Stimulated activated CD8-positive, alpha-beta memory T cell treated with anti-CD3 and anti-CD28 coated beads, Interleukin-7, amount 100 ng/mL, for 24 hours (primary cell): ENCODE measurements at places on chromosomes 3 and 15.

GRCh38 chr15:78712797-78713515 lies 71.9 kb upstream of the CHRNB4 start:
- no peak for DNase-seq

- no peak for DNase-seq
These were observed 30.9 kb downstream of the MGLL start for GRCh38 chr3:127791221-127791913.

- DNase-seq, result no peak
These were observed 151.5 kb downstream of the B3GALNT1 start for GRCh38 chr3:160953686-160954085.

DNA sequence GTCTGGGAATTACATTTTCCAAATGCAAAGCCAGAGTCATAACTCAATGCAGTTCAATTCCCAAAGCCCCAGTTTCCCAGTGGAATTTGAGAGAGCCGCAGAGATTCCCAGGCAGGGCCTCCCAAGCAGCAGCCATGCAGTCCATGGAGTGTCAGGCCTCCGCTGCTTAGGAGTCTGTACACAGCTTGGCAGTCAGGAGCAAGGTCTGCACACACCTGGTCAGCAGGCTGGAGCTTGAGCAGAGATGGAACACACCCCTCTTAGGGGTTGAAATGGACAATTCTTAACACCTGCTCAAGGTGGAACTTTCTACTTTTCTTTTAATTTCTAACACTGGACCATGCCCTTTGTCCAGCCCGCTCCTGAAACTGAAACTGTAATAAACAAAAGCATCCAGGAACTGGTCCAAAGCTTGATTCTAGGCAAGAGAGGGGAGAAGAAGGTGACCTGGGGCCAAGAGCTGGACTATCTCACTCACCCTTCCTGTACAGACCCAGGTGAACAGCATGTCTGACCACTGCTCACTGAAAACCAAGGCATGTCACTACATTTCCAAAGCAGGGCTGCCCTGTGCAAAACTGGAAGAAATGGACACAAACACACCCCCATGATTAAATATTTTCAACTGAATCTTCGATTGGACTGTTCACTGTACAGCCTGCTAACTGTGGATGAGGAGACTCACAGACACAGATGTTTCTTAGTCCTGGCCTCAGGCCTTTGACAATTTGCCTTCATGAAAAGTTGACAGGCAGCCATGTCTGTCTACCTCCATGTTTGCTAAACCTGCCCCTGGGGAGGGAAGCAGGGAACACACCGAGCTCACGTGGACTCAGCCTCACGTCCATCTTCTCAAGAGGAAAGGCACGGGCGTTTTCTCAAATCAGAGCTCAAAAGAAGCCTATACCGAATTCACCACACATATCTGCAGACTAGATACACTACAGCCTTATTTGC lies 48.6 kb upstream of the DUSP7 start:
- DNase-seq, result no peak

GRCh38 chr3:106740116-106740515 lies 637.1 kb upstream of the CCDC54 start:
- DNase-seq, result no peak

- DNase-seq, result no peak
These were observed 65.7 kb downstream of the SHQ1 start for GRCh38 chr3:72782521-72782920.

GRCh38 chr15:99303907-99304306 lies 52.6 kb downstream of the LRRC28 start:
- no peak for DNase-seq

DNA sequence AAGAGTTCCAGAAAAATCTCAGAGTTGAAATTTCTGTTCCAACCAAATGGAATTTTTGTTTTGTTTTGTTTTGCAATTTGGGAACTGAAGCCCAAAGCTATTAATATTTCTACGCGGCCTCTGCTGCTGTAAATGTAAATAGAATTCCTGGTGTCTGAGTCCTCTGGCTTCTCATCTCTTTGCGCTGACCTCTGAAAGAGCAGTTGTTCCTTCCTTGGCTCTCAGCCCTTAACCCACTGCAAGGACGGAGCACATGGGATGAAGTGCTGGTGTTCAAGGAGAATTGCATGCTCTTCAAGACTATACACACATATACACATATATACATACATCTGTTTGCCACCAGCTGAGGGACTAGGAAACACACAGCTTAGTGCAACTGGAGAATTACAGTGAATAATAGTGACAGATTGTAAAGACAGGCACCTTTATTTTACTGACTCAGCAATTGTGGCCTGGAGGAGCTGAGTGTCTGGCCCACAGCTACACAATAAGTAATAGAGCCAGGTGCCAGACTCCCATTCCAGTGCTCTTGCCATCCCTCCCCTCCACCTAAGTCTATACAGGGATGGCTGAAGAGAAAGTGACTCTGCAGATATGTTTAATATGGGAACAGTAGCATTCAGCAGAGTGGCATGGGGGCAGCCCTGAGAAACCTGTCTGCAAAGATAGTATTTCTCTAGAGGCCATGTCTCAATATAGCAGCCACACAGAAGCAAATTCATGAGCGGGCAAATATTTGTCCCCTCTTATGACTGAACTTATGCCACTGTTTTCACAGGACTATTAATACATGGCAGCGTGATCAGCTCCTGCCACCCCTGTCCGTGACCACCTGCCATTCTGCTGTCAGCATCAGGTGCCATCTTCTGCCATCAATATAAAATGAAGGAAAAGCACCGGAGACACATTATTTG lies 42.3 kb downstream of the NEK10 start:
- no peak for DNase-seq

- DNase-seq, result no peak
These were observed 5.5 kb upstream of the FSIP1 start for GRCh38 chr15:39788108-39788507.

DNA sequence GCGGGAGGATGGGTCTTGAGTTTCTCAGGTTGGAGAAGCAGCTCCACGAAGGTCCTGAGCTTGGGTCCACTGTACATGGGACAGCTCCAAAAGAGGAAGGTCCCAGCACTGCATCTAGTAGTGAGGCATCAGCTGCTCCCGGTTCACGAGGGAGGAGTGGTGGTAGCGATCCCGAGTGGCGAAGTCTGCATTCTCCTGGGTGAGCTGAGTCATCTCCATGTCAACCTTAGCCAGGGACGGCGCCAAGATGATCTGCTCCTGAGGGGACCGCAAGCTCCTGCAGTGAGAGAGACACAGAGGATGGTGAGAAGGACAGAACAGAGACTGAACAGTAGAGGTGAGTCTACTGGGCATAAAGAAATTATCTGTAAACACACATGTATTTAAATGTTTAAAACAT lies 28.0 kb upstream of the HEG1 start:
- DNase-seq, result no peak

DNA sequence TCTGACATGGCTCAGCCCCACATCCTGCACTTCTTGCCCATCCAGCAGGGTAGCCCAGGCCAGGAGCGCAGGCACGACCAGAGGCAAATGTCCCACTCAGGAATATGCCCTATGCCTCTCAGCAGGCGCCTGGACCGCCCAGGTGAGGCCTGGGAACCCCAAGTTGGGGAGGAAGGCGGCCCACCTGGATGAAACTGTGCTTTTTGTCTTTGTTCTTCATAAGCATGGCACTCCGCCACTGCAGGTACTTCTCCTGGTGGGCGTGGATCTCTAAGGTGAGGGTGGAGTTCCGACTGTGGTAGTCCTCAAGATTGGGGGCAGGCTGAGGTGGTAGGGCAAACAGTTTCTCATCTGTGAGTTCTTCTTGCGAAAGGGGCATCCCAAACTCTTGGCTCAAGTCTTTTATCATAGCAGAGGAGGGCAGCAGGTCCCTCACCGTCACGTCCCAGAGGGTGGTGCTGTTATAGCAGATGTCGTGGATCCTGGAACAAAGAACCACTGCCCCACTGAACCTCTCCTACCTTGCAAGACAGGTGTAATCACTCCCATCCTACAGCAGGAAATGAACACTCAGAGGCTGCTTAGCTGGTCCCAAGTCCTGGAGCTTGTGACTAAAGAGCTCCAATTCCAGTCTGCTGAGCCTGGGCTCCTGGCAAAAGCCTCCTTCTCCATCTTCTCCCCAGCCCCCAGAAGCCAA lies 53.2 kb downstream of the ACAD9 start:
- DNase-seq, result no peak
